ENCODE measurements at places on chromosomes 5 and 9.
A peak's percentile ranks its signal among the peaks of the same experiment; 100 is the strongest.

DNA sequence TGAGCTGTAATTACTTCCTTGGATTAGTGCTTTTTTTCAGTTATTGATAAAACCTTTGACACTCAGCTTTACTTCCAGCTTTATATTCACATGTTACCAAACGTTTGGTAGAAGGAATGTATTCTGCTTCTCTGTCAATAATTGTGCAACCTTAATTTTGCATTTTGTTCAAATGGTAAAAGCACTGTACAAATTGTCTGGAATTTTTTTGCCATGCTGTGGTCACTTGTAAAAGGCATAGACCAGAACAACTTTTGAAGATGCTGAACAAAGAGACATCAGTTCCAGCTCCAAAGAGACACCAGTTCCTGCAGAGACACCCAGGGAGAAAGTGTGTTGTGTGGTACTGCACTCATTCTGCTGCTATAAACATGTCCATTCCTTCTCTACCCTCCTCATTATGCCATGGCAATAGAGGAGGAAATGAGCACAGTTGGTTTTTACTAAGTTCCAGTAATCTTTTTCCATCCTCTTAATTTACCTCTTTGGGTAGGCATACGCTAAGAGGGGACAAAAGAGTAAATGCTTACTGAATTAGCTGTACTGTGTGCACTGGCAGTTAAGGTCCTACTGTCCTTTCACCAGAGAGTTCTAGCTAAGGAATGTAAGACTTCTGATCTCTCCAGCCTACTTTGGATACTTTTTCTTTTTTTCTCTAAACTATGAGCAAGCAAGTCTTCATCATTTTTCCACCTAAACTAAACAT is 387.4 kb downstream of the FGF10 start:
- DNase-seq: no peak

- DNase-seq: no peak
Measured at GRCh38 chr9:84996029-84996428, 326.5 kb downstream of the NTRK2 start.

- DNase-seq: no peak
Measured at GRCh38 chr9:99073985-99074901, 30.7 kb upstream of the TGFBR1 start.

DNA sequence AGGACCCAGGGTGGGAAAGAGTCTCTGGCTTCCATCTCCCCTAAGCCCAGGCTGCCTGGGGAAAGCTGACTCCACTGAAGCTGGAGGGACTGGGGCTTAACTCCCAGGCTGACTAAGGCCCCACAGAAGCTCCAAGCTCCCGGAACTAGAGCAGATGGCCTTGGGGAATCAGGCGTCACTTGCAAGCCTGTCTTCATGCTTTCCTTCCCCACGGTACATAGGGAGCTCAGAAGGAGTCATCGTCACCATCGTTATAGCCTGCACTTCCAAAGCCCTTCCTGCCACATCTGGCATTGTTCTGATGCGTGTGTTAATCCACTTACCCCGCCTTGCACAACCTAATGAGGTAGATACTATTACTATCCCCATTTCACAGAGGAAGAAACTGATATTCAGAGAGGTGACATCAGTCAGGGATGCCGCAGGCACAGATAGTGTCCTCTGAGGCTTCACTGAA is 11.5 kb downstream of the AQP3 start:
- no peak for DNase-seq

- no peak for DNase-seq
Measured at GRCh38 chr5:59665086-59665831, 228.3 kb downstream of the PDE4D start.

DNA sequence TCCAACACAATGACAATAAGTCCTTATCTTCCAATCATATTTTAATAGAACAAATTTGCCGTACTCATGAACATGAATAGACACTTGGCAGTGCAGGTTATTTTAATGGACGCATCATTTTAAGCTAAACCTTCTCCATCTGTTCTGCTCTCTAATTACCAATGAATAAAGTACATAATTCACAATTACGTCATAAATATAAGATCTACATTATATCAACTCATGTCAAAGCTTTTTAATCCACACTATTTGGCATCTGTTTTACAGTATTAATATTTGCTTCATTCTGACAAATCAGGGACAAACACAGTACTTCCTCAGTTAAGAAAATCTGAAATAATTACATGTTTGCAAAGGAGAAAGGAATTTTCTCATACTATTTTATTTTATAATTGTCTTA is 344.1 kb upstream of the DMAC1 start:
- no peak for DNase-seq

- DNase-seq: peak; percentile 71
Measured at GRCh38 chr9:89077519-89077918, 86.3 kb downstream of the S1PR3 start.

GRCh38 chr9:16410601-16411280 is 459.7 kb downstream of the BNC2 start:
- no peak for DNase-seq

- DNase-seq: no peak
Measured at GRCh38 chr5:33843579-33843978, 48.2 kb downstream of the ADAMTS12 start.

DNA sequence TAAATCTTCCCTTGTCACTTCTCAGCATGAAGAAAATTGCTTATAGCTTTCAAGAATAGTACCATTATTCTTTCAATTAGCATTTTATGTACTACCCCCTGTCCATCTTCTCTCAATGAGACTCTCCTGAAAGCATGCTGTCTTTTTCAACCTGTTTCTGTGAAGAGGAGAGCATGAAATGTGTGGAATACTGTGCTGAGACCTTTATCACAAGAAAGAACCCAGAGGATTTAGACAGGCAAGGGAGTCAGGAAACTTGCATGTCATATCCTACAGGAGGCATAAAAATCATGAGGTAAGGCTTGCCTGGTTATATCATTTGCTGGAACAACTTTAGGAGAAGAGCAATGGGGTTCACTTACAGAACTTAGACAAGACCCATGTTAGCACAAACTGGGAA is 56.7 kb upstream of the LPAR1 start:
- DNase-seq: no peak

GRCh38 chr5:170076211-170076610 is 29.5 kb upstream of the FOXI1 start:
- DNase-seq: no peak

DNA sequence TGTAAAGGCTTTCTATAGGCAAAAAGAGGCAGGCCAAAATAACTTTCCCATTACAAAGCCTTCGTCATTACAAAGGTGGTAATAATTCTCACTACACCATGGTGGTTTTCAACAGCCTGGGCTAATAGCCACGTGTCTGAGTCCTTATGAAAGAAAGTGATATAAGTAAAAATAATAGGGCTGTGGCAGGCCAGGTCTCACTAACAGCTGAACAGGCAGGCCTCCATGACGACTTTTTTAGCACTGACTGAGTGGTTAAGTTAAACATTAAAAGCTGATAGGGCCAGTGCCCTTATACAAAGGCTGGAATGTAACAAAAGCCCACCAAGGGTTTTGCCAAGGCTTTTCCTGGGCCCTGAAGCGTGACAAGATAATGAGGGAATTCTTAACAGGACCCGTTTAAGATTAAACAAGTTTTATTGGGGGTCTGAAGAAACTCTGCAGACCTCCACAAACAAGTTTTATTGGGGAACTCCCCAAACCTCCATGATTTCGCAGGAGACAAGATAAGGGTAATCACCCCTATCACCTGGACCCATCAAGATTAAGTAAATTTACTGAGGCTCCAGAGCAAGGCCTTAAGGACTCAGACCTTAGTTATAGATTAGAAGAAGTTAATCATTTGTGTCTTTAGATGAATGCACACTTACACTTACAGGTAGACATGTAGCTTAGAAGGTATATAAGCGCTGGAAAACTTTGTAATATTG is 412.9 kb downstream of the CHSY3 start:
- DNase-seq: no peak

- DNase-seq: no peak
Measured at GRCh38 chr9:4938496-4938895, 46.6 kb upstream of the JAK2 start.

GRCh38 chr9:16825331-16825725 is 45.1 kb downstream of the BNC2 start:
- DNase-seq: no peak

DNA sequence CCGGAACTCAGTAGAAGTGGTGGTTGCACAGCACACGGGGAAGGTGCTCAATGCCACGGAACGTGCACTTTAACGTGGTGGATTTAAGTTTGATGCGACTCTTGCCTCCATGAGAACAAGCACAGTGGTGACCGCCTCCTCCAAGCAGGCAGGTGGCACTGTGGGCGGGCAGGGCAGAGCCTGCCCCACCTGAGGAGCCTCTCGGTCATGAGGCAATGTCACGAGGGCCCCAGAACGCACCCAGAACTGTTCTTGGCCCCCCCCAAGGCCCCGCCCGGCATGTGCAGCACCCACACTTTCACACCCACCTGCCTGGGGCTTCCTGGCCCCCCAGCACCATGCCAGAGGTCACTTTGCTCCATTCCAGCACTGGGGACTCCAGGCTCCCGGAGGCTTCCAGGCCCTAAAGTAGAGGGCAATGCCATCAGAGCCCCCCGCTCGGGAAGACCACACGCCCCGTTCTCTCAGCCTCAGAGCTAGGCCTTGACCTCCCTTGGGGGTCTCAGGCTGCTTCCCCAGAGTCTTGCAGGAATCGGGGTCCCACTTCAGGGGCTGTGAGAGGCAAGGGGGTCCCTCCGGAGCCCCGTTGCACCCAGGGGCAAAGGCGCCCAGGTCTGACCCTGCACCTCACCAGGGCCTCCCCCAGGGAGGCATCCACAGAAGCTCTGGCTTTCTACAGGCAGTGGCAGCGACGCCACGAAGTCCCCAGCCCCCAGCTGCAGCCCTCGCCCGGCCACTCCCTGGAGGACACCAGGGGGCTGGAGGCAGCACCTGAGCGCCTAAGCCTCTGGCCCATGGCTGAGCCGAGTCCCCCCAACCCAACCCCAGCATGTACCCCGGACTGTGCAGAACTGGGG is 14.0 kb downstream of the CCDC187 start:
- no peak for DNase-seq

GRCh38 chr5:35938568-35939227 is at the start of gene CAPSL:
Gene CAPSL, minus strand, starts transcription at chr5:35938622. Its CDS starts 17,502 bp downstream, at chr5:35921120.
- peak; percentile 26 for DNase-seq

GRCh38 chr5:77638763-77639671 is 504 bp upstream of the OTP start:
- no peak for DNase-seq

Measured in NB4 (cell line).